GM19239 (cell line): ENCODE measurements at places on chromosomes 4 and X.

DNA sequence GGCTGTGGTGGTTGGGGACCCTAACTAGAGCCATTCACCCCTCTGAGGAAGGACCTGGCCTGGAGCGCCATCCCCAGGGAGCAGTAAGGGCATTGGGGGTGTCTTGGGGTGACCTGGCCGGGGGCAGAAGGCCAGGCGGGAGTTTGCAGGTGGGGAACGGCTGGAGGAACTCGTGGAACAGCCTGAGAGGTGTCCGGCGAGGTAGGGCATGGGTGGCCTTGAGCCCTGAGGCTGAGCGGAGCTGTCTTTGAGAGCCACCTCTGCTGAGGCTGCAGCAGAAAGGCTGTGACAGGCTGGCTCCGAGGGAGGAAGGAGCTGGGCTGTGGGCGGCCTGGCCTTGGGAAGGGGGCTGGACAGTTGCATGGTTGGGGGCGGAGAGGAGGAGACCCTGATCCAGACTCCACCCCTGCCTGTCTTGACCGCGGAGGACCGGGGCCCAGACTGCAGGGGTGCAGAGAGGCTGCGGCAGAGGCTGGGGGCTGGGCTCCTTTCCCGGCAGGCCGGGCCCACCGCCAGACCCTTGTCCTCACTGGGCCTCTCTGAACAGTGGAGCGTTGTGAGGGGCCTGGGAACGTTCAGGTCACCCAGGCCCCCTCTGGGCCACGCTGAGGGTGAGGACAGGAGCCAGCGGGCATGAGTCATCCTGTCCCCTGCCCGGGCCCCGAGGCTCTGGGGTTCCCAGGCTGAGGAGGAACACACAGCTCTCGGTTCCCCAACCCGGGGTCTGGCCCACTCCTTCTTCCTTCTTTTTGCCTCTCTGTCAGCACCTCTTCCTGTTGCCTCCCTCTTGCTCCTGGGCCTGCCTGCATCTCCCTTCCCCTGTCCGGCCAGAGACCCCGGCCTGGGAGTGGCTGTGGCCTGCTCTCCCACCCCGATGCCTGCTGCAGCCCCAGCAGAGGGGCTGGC is 8.1 kb downstream of the SH3BP2 start:
- DNase-seq: no peak

- no peak for DNase-seq
Observed at GRCh38 chr4:183348706-183349659, 26.8 kb upstream of the CLDN24 start.

DNA sequence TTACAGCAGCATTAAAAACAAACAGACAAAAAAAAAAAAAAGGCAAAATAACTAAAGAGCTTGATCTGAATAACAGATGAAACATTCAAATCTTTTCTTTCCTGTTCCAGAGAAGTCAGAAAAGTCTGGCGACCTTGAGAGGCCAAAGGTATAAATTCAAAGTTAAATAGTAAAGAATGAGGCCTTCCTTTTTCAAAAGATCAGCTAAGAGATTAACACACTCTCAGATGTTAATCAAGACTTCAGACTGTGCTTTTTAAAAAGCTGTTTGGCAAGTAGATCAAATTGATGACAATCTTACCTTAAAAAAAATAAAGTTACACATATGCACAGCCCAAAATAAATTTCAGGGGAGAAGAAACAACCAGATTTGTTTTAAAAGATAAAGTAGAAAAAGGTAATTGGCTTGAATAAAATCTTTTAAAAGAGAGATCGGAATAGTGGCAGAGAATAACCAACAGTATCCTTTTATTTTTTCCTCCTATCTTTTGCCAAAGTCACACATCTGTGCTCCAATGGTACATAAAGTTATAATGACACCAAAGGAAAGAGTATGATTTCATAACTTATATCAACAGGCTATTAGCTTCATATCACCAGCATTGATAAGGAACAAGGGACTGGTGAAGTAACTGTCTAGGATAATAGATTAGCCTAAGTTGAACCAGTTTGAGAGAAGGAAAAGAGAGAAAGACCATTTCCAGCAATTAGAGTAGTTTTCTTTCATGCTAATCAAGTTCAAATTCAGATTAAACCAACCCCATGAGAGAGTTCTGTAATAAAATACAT is 70.4 kb downstream of the METTL14 start:
- no peak for DNase-seq

- DNase-seq: no peak
Observed at GRCh38 chrX:99719140-99719539, 690.9 kb downstream of the PCDH19 start.

- no peak for DNase-seq
Observed at GRCh38 chr4:174119051-174119450, 164.4 kb downstream of the FBXO8 start.

GRCh38 chrX:115632455-115632854 is 71.5 kb downstream of the PLS3 start:
- no peak for DNase-seq

DNA sequence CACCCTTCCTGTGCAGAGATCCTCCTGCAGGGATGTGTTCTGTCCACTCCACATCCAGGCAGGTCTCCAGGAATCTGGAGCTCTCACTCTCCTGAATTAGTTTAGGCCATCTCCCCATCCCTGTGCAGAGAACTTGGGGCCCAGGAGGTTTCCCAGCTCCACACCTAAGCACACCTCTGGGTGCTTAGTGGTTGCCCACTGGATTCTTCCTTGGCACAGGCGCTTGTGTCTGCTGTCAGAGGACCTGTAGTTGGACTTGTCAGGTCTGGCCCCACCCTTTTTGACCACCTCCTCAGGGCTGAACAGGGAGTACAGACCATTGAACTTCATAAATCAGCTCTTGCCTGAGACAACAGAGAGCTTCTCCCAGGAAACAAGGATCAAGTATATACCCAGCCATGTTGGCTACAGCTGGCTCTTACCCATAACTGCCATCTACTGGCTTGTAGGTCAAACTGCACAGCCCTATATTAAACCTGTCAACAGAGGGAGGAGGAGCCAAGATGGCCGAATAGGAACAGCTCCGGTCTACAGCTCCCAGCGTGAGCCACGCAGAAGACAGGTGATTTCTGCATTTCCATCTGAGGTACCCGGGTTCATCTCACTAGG is 275.5 kb downstream of the PPARGC1A start:
- DNase-seq: no peak

DNA sequence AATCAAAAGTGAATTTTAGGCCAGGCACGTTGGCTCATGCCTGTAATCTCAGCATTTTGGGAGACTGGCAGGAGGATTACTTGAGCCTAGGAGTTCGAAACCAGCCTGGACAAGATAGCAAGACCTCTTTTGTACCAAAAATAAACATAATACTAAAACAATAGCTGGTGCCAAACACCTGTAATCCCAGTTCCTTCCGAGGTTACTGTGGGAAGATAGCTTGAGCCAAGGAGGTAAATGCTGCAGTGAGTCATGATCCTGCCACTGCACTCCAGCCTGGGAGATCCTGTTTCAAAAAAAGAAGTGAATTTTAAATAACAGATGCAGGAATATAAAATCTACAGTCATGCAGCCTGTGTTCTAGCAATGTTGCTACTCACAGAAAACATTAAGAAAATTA is 488.3 kb downstream of the PPARGC1A start:
- DNase-seq: no peak

- no peak for DNase-seq
Observed at GRCh38 chrX:13304052-13304451, 15.8 kb downstream of the ATXN3L start.

- DNase-seq: no peak
Observed at GRCh38 chr4:186755550-186756519, 32.2 kb upstream of the FAT1 start.

DNA sequence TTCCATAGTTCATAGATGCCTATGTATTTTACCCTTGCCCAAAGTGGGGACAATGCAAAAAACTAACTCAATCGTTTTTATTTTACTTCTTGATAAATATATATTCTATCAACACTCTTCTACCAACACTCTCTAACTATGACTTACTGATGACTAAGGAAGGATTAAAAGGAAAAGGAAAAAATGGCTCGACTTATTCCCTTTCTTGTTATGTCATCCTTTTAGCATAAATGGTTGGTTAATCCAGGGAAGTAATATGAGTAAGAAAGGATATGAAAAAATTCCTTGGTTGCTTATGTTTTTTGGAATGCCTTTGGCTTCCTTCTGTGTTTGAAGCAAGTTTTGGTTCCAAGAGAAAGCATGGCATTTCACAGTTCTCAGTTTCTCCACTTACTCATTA is 1087.1 kb downstream of the C4orf33 start:
- DNase-seq: no peak

GRCh38 chr4:164320847-164321246 is 433.1 kb upstream of the SMIM31 start:
- DNase-seq: no peak

DNA sequence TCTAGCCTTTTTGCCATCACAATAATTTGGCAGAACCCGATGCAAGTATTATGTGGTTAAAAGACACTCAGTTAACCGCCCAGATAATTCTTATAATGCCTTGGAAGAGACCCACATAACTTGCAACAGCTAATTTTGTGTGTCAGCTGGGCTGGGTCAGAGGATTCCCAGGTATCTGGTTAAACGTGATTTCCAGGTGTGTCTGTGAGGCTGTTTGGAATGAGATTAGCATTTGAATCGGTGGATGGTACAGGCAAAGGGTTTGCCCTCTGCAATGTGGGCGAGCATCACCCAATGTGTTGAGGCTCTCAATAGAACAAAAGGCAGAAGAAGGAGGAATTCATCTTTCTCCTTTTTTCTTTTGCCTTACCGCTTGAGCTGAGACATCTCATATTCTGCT is 314.2 kb upstream of the PUDP start:
- no peak for DNase-seq

DNA sequence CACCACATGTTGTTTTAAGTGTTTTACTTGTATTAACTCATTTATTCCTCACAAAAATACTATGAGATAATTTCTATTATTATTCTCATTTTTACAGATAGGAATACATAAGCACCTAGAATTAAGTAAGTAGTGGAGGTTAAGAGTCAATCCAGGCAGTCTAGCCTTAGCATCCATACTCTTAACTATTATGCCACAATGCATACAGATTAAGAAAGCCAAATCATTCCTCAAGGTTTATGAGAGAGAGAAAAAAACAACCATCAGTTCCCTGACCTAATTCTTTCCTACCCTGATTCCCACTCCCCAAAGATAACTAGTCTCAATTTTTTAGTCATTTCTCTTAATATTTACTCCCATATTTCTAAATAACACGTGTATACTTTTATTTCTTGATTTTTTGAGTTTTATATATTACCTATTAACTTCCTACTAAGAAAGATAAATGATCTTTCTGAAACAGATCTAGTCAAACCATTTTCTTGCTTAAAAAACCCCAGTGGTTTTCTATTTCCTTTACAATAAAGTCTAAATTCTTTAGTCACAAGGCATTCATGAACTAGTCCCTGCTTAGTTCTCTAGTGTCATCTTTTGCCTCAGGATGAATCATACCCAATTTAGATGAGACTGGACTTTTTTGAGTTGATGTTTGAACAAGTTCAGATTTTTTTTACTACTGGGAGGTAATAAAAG is 16.0 kb downstream of the UBA6 start:
- DNase-seq: no peak

- no peak for DNase-seq
Observed at GRCh38 chrX:49951524-49952193, 29.3 kb downstream of the CLCN5 start.

DNA sequence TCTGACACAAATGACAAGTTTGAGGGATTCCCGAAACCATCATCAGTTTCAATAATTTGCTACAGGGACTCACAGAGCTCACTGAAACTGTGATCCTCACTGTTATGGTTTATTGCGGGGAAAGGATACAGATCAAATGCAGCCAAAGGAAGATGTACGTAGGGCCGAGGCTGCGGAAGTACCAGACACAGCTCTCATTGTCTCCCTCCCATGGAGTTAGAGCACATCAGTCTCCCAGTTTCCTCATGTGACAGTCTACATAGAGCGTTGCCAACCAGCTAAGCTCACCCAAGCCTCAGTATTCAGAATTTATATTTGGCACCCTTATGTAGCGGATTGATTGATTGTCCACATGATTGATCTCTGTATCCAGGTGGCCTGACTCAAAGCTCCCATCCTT is 137.8 kb upstream of the TENM3 start:
- DNase-seq: no peak

GRCh38 chr4:122671919-122672490 is 51.1 kb upstream of the IL21 start:
- no peak for DNase-seq

- no peak for DNase-seq
Observed at GRCh38 chr4:138647433-138647832, 368.1 kb upstream of the NOCT start.

DNA sequence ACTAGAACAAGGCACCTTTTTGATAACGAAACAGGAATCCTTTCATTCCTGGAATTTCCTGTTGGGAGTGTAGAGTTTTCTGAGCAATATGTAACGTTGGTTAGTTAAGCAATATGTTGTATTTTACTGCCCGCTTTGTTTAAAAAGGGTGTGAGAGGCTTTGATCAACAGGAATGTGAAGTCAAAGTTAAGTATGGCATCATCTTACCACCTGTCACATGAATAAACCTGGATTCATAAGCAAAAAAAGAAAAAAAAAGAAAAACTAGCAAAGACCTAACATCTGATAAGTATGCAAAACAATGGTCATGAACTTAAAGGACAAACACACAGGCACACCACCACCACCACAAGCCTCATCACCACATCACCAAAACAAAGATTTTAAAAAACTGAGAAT is 7.1 kb upstream of the CXCL5 start:
- no peak for DNase-seq

- no peak for DNase-seq
Observed at GRCh38 chr4:89029591-89029990, 27.4 kb downstream of the FAM13A start.

GRCh38 chrX:30690330-30690729 is 37.1 kb downstream of the GK start:
- no peak for DNase-seq

- DNase-seq: no peak
Observed at GRCh38 chrX:13763489-13763888, 28.9 kb downstream of the OFD1 start.

DNA sequence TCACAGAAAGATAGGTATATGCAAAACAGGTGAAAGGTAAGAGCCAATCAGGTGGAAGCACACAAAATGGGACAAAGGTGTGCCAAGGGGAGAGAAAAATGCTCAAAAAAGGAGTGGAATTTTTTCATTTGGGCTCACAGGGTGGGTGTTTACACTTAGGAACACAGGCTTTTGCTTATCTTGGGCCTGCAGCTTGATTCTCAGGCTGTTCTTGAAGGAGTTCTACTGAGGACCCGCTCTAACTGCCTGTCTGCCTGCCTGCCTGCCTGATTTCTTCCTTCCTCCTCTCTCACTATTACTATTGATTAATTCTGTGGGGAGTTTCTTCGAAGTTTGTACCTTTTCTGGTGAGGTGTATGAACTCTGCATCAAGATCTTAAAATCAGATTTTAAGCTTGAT is 120.3 kb upstream of the CTSO start:
- no peak for DNase-seq
